GDM1 (cell line): ENCODE measurements at places on chromosomes 7 and 10.

DNA sequence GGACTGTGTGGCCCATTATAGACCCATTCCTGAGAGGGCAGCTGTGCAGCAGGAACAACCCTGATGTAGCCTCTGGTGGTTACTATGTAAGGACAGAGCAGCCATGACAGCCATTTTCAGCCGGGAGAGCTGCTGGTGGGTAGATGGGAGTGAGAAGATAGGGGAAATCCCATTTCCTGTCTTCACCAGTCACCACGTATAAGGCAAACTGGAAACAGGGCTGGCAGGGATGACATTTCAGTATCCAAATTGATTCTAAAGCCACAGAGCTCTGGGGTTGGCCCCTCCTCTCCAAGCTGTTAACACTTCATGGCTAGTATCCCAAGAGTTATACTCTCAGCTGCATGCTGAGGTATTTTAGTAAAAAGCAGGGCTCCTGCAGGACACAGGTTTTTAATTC, 15.2 kb upstream of the FZD1 start:
- DNase-seq: no peak

DNA sequence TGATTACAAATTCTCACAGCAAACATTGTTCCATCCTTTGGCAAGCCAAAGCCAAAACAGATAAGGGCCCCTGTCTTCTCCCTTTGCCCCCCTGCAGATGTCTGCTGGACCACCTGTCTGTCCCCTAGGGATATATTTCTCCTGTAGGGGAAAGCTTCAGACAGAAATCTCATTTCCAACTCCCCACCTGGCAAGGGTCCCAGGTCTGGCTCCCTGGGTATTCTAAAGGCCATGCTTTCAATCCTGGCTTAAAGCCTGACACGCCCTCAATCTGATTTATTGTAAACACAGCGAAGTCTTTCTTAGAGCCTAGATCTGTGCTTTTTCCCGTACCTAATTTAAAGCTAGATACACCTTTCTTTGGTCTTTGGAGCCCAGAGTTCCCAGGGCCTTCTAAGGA, 66.1 kb downstream of the KCNMA1 start:
- no peak for DNase-seq

- no peak for DNase-seq
Observed at GRCh38 chr7:29977886-29978651, 11.5 kb downstream of the SCRN1 start.

GRCh38 chr7:148095066-148095465, 495.5 kb upstream of the C7orf33 start:
- DNase-seq: no peak

DNA sequence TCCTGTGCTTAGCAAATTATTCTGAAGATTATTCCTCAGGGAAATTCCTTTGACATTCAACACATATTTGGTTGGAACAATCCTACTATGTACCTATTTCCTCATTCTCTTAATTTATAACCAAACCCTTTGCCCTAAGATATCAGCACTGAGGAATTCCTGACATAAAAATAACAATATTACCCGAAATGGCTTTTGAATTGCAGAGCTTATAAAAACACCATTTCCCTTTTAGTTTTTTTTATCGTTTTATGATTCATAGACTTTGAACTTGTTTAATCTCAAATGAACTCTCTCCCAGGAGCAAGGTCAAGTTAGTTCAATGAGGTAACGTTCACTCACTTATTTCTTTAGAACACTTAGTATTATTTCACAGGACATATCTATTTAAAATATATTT, 7.7 kb upstream of the ABCB1 start:
- no peak for DNase-seq

- no peak for DNase-seq
Observed at GRCh38 chr7:127803626-127804025, 151.6 kb downstream of the SND1 start.

- no peak for DNase-seq
Observed at GRCh38 chr7:159156436-159157245, 12.0 kb upstream of the VIPR2 start.

GRCh38 chr10:67698164-67698563, 2.2 kb upstream of the CTNNA3 start:
- no peak for DNase-seq

DNA sequence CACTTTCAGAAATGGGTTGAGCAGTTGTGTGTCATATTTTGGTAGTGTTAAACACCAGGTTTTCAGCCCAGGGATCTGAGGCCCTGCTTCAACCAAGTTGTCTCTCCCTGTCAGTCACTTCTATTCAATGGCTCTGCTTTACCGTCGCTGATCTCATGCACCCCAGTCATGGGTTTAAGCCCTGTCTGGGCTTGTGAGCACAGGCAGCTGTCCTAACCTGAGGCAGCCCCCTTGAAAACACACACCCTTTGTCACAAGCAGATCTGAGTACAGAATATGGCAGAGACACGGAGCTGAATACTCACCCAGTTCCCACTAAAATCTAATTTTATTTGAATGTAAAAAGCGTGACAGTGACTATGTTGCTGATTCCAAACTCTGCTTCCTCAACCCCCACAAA, 110.6 kb upstream of the GLI3 start:
- DNase-seq: no peak
